ENCODE measurements at places on chromosomes 11 and 22.

DNA sequence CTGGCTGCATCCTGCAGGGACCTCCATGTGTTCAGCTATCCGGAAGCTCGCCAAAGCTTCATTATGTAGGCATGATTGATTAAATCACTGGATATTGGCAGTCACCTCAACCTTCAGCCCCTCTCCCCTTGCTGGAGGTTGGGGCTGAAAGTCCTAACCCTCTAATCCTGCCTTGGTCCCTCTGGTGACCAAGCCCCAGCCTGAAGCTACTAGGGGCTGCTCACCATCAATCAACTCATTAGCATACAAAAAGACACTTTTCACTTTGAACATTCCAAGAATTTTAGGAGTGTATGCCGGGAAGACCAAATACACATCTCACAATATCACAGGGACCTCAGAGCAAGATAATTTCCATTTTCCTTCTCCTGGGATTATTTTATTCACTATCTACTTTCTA is 38.8 kb upstream of the TPBGL start:
- no peak for DNase-seq

DNA sequence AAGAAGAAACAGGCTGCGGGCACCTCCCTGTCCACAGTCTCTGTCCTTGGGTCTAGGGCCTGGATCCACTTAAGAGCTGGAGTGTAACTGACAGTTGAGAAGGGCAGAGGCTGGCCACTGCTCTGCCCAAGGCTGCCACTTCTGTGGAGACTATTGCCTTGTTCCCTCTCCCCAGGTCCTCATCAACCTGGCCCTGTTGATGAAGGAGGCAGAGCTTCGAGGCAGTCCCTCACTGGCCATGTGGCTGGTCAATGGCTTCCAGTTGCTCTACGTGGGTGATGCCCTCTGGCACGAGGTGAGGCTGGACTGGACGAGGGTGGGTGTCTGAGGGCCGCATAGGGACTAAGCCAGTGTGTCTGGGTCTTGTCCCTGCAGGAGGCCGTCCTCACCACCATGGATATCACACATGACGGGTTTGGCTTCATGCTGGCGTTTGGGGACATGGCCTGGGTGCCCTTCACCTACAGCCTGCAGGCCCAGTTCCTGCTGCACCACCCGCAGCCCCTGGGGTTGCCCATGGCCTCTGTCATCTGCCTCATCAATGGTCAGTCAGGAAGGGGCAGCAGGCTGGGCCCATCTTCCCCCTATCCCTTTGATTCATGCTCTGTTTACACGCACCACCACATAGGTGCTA is 2.8 kb downstream of the ZNHIT2 start:
- DNase-seq = no peak

- no peak for DNase-seq
These were observed 36.7 kb upstream of the VWA5A start for GRCh38 chr11:124078591-124078990.

GRCh38 chr11:64677441-64678023 is 45.5 kb downstream of the NRXN2 start:
- no peak for DNase-seq

GRCh38 chr22:49660321-49660720 is 167.4 kb downstream of the BRD1 start:
- DNase-seq = no peak

DNA sequence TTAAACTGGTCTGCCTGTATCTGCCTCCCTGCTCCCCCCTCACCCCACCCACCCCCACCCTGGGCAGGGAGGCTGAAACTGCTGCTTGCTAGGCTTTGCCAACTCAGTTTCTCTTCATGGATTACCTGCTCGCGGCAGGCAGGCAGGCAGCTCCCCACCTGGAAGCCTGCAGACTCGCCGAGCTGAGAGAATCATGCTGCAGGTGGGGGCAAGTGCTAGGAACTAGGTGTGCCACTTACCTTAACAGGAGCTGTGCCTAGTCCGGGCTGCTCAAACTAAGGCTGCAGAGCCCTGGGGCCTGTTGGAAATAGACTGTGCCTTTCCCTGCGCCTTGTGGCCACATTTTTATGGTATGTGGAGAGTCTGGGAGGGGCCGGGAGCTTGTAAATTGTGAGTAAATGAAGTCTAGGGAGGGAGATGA is 30.3 kb downstream of the MARK2 start:
- no peak for DNase-seq

- DNase-seq = no peak
These were observed 3.3 kb downstream of the EPS8L2 start for GRCh38 chr11:709109-709997.

DNA sequence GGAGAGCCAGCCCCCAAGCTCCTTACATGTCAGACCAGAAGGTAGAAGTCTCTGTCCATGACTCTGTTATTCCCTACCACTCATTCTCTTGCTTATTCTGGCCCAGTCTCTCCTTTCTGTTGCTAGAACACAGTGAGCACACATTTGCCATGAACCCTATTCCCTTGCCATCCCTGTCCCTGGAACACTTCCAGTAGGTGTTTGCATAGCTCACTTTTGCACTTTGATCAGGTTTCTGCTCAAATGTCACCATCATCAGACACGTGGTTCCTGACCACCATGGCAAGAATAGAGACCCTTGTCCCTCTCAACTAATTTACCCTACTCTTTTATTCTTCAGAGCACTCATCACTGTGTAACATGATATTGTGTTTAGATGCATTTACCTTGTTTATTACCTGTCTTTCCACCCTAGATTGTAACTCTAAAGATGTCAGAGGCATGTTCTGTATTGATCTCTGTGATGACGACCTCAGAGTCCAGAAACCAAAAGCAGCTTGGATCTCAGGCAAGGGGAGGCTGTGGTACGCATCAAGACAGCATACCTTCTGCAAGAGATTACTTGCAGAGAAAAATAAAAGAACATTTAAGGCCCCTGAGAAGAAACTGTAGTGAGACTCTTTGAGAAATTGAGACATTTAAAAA is 606.4 kb downstream of the OPCML start:
- no peak for DNase-seq

GRCh38 chr11:65121447-65121864 is 478 bp downstream of the FAU start:
- DNase-seq = no peak

DNA sequence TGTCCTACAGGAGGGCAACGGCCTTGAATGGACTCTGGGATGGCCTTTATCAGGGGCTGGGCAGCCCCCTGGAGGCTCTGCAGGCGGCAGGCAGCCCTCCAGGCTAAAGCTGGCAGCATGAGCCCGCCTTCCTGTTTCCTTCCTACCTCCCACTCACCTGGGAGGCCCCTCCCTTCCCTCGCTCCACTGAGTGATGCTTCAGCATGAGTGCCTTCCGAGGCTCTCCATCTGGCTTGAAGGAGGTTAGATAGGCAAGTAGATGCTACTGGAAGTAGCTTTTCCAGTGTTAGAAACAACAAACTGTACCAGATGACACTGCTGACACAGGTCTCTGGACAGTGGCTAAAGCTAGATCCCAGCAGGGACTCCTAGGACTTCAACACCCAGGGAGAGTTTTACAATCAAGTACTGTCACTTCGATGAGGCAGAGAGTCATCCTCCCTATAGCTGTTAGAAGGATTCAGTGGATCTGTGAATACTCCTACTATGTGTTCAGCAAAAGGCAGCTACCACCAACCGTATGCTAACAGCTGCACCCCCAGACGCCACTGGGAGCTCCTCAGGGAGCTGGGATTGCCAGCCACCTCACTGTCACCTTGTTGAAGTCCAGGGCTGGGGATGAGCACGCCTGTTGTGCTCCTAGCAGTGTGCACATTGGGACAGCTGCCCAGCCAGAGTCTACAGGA is 4.1 kb upstream of the SLC25A1 start:
- DNase-seq = no peak

GRCh38 chr11:6458352-6459098 is 15.2 kb downstream of the TRIM3 start:
- DNase-seq = no peak
